ENCODE measurements at places on chromosomes 3 and 15.

- DNase-seq = no peak
Measured at GRCh38 chr3:21328711-21329390, 422.2 kb downstream of the ZNF385D start.

DNA sequence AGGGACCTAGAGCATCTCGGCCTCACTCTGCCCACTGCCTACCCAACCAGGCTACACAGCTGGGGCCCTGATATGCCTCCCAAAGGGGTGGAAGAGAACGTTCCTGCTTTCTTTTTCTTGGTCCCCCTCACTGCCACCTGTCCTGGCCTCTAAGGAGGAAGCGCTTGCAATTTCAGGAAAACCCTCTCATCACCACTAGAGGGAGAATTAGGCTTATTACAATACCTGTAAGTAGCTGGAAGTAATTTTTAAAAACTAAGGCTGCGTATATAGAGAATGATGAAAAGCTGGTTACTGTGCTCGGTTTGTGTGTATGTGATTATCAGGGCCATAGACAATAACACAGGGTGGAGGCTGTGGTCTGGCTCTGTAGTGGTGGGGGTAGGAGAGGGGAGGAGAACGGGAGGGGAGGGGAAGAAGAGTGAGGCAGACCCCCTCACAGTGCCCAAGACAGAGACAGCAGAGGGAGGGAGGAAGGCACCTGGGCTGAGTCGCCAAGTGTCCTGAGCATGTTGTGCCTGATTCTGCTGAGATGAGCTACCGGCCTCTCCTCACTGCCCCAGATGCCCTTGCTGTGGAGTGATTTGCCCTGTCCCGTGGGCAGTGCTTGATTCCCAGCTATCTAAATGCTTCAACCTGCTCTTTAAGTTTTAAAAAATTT is 3.3 kb downstream of the GABRG3 start:
- no peak for DNase-seq

GRCh38 chr3:69386556-69387385 is 883 bp upstream of the FRMD4B start:
- DNase-seq = no peak

GRCh38 chr15:27742751-27743477 is 356.2 kb downstream of the OCA2 start:
- no peak for DNase-seq

GRCh38 chr3:190491533-190492054 is 22.3 kb upstream of the IL1RAP start:
- DNase-seq = no peak

DNA sequence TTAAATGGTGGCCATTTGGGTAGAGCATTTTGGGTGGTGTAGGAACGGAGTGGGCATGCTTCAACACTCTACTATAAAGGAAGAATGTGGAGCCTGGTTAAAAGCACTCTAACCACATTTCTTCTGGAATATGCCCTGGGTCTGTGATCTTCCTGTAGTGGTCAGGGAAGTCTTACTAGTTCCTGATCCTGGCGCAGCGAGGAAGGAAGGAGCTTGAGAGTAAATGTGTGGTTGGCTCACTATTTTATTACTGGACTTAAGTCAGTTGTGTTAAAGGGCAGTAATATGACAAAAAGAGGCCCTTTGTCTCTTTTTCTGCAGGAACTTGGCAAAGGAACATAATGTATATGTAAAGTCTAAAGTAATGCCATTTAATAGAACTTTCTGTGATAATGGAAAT is 197.6 kb upstream of the ZPLD1 start:
- DNase-seq = no peak

DNA sequence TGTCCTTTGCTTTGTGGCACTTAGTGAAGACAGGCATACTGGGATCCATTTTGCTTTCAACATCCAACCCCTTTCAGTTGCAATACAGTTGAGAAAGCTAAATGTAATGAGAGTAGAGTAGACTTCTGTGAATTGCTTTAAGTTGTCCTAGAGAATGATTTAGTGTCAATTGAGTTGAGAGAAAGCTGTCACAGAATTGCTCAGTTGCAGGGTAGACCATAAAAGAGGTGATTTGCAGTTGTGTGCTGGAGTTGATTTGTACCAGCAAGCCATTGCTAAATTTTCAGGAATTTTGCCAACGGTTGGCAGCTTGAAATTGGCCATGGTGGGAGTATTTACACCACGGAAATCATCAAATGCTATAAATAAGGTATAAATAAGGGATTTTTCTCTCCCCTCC is 2.2 kb downstream of the ABHD5 start:
- no peak for DNase-seq

GRCh38 chr3:64331605-64332004 is 106.3 kb upstream of the PRICKLE2 start:
- no peak for DNase-seq

DNA sequence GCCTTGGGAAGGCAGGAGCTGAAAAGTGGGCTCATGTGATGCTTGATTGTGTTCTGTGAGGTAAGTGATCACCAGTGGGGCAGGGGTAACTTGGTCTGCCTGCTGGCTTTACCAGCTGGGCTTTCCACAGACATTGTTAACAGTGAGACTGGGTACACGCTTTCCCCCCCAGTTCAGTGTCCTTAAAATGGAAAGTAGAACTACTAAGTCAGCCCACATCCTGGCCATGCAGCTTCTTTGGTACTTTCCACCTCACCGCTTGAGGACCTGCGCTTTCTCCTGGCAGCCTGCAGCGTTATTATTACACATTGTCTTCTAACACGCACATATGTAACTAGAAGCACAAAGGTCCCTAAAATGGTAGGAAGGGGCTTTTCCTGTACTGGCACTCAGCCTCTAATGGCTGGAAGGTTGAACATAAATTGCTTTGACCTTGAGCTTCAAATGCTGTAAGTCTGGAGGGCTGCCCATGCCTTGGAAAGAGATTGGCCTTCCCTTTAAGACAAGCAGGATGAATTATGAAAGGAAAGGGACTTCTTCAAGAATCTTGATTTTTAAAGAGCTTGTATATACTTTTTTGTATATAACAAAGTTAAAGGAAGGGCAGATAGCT is 216.1 kb upstream of the ROPN1 start:
- DNase-seq = no peak

- DNase-seq = no peak
Measured at GRCh38 chr3:61612211-61613194, 51.1 kb downstream of the PTPRG start.

DNA sequence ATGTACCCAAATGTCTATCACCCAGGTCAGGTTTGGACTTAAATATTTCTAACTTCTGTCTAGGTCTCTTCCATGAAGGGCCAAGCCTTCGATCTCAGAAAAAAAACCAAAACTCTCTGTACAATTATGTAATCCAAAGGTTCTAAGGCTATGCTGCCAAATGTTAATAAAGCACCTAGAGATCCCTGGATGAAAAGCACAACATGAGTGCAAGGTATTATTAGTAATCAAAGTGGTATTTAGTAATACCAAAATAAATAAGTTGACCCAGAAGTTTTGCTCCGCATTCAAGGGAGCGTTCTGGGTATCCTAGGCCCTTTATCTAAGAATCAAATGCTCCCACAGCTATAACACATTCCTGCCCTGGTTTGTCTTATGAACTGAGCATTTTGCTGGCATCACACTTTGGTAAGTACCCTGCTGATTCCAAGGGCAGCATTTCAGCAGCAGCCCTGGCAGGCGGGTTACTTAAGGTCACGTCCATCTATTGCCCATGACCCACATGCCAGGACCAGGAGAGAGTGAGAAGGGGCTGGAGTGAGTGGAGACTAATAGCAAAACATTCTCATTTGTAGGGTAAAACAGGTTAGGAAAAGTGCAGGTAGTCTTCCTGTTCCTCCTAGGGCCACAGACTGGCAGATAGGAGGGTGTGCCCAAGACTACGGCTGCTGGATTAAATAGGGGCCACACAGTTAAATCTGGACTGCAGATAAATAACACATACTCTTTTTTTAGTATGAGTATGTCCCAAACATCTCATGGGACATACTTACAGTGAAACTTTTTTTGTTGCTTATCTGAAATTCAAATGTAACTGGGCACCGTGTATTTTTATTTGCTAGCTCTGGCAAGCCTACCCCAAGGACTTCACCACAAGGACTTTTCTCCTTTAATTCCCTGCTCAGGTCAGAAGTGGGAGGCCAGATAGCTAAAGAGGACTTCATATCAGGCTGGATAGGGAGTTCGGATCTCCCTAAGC is 76.0 kb upstream of the SNRK start:
- DNase-seq = no peak

- DNase-seq = no peak
Measured at GRCh38 chr15:64443747-64444621, 16.4 kb upstream of the ZNF609 start.

GRCh38 chr15:66108483-66109265 is 144.9 kb downstream of the MEGF11 start:
- peak; percentile 86 for DNase-seq

DNA sequence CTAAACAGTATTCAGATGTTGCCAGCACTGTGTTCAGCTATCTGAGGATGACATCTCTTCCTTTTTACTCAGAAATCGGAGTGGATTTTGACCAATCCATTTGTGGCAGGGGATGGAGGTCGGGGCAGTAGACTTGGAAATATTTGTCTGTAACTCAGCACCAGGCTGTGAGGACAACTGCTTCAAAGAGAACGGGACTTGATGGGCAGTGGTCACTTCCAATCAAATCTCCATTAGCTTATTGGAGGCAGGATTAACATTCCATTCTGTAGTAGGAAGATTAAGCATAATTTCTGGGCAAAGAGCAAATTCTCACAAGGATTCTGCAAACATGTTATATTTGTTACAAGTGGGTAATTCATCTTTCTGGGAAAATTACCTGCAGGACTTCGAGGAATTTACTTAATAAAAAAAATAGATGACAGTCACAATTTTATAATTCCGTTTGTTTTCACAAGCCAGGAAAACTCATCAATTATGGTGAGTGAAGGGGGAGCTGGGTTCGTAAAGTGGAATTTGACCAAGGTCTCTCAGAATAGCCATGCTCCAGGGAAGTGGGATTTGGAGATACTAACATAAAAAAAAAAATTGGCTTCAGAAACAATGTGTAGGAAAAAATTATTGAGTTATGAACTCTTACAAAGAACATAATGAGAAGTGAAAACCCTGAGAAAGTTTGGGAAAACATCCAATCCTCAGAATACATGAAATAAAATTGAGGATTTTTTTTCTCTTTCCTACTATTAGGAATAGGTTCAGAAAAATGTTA is 18.1 kb downstream of the CRABP1 start:
- DNase-seq = no peak

DNA sequence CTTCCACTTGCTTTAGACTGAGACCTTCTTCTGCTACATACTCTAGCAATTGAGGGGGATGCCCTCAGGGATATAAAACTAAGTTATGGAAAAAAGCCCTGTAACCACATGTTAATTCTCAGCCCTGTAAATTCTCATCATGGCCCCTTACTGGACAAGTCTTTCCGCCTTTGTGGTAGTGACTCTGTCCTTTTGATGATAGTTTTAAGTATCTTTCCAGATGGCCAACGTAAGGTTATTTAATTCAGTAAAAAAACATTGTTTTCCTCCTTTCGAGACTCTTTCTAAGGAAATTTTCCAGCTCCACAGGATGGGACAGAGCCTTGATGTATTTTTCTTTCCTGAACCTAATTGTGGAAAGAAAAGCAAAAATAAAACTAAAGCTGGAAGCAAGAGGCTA is 25.3 kb upstream of the TM4SF4 start:
- no peak for DNase-seq

DNA sequence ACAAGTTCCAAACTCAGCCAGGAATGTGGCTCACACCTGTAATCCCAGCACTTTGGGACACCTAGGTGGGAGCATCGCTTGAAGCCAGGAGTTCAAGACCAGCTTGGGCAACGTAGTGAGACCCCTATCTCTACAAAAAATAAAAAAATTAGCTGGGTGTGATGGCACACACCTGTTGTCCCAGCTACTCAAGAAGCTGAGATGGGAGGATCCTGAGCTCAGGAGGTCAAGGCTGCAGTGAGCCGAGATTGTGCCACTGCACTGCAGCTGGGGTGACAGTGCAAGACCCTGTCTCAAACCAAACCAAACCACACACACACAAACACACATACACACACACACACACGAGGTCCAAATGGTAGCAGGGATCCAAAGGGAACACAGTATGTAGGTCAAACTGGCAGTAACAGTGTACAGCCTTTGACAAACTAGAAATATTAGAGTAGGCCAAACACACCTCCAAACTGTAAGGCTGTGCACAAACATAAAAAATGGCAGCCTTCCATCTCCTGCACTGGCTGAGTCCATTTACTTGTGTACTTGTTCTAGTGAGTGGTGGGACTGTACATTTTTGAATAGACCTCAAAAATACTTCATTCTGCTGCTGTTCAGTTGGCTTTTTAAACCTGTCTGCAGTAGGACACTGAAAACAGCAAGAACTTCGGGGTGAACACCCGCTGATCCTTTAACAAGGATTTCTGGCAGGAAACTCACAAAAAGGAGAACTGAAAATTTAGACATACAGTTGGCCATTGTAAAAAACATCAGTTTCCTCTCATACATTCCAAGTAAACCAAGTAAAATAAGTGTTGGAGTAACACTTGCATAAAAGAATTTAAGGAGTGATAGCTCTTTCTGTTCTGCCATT is 33.6 kb downstream of the INTS14 start:
- no peak for DNase-seq

DNA sequence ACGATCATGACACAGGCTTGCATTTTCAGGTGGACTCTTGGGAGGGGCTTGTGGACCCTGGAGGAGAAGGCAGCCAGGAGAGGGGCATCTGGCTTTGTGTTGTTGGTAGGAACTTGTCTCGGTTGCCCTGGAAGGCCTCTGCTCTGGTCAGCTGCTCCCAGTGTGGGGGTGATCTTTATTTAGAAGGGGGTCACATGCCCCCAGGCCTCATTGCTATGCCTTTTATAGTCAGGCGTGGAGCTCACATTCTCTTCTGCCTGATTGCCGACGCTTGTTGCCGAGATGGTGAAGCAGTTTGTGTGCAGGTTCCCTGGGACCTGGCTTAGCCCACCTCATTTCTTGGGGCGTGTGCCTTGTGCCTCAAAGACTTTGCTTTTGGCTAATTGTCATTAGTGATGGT is 66.6 kb downstream of the IGF1R start:
- DNase-seq = no peak

DNA sequence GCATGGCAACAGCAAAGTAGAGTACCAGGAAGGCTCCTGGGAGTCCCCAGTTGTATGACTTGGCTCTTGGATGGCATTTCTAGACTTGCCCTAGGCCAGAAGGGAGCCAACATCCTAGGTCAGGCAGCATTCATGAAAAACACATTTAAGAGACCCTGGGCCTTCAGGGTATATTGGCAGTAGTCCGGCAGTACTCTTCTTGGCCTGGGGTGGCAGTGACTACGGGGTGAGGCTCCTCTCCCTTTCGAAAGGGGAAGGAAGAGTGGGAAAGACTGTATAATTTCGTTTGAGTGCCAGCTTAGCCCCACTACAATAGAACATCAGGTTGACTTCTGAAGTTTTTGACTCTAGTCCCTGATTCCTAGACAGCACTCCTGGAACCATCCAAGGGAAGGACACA is 136.4 kb downstream of the ZIC4 start:
- DNase-seq = no peak

GRCh38 chr3:10232137-10232536 is 16.1 kb upstream of the TATDN2 start:
- no peak for DNase-seq

DNA sequence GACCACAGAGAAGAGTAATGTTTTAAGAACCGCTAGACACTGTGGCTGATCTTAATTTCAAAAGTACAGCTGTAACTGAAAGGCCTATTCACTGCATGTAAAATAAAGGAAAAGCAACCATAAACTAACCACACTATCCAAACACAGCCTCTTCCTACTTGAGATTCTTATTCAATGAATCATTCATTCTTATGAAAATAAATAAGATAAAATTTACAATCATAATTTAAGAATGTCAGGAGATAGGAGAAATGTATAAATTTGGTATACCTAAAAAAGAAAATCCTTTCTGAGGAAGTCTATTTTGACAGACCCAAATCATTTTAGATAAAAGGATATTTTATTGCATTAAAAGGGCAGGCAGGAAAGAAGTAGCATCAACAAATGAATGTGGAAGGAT is 533.5 kb upstream of the ZNF385D start:
- DNase-seq = no peak
